BJ (cell line): ENCODE measurements at places on chromosomes 4 and X. TPM values are rescaled to one million over a fixed set of nuclear protein-coding genes. Genes with fewer than 3 reads are reported as not detected.

DNA sequence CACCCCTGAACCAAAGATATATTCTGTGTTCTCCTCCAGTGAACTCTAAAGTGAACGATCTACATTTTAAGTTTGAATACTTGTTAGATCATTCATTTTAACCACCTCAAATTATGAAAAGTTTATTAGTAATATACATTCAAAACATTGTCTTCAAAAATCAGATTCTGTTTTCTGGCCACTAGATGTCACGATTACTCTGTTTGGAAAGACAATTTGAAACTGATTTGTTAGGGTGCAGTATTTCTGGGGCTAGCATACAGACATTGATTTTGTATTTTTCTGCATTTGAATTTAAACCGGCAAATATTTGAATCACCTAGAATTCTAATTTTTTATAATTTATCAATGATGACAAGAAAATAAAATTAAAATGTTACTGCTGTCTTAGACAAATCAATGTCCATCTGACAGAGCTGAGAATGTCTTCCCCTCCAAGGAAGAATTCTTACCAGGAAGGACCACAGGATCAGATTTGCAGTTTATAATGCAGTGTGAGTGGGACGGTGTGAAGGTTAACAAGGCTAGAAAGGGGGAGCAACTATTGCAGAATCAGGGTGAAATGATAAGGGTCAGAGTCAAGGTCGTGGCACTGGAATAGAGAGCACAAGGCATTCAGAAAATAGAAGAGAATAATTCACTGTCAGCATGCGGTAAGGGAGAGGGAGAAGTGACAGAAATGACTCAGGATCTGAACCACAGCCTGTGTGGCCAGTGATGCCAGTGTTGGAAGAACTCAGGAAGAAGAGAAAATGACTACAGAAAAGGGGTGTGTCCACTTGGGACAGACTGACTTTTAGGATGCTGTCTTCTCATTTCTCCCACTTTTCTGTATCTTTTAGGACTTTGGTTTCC is 91.6 kb downstream of the ANXA10 start:
- DNase-seq, result no peak

MAGEA11 gene
- not detected in 2 replicates for polyA plus RNA-seq

FAM9B gene
- not detected in 2 replicates for polyA plus RNA-seq

DNA sequence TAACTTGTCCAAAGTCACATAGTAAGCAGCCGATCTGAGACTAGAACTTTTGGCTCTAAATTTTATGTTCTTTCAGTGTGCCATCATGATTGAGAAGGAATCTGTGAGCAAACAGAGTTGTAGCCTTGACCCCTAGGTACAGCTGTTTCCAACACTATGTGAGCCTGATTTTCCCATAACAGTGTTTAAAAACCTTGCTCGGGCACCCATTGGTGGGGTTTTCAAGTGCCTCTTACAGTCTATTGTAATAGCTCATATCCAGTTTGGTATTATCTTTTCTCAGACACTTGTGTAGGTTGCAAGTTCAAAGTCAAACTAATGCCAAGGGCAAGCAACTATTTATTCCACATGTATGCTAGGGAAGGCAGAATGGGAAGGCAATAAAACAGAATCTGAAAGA is 467.9 kb downstream of the INPP4B start:
- no peak for DNase-seq

HTN1 gene
- not detected in 2 replicates for polyA plus RNA-seq

DNA sequence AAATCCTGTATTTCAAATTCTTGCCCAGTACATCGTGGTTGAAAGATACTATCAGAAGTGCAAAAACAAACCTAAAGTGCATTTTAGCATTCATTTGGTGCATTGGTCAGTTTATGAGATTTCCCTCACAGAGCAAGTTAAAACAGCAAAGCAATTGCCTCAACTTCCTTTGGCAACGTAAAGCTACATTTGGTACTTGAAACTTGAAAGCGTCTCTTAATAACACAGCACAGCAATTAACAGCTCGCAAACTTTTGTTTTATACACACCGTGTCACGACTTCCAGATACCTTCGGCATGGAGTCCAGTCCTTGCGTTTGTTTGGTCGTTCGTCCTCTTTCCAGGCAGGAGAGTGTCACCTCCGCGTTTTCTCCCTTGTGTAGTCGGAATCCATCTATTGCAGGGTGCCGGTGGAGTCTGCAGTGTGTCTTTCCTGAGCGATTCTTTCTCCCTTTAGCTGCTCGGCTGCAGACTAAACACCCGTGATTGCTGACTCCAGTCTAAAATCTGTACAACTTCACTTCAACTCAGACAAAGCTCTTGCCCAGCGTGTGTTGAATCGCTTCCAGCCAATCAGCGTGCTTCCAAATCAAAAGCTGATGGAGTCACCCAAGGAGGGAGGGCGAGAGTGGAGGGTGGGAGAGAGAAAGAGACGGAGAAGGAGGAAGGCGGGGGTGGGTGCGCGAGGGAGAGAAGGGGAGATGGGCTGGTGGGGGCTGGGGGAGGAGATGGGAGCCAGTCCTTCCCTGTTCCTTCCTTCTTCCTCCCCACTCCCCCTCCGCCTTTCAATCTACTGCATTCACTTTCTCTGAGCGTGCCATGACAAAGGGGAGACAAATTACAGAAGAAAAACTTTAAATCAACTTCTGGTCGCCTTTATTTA is at the start of gene PCDH18:
Gene PCDH18 (minus strand): TSS at position 509 of the 883 bp plus-strand sequence. CDS start 406 bp downstream, at position 103.
- peak; percentile 87 for DNase-seq

EDA gene
- polyA plus RNA-seq, result 0.06 and 0.09 TPM in 2 replicates

- DNase-seq, result no peak
These were observed 104.6 kb downstream of the DTHD1 start for GRCh38 chr4:36385951-36386571.

DNA sequence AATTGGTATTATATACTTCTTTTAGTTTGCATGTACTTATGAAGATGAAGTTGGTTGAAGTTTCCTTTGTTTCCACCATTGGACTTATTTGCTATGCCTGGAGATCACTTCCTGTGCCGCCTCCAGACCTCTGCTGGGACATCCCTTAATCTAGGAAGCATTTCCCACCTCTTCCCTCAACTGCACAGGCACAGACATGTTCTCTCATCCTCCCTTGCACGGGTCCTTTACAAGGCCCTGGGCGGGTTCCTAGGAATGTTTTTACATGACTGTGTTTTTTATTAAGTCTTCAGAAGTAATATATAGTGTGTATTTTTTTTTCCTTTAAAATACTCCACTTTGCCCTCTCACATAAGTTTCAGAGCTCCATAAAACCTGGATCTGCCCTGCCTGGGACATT is 51.0 kb downstream of the TMEM131L start:
- DNase-seq, result no peak

DNA sequence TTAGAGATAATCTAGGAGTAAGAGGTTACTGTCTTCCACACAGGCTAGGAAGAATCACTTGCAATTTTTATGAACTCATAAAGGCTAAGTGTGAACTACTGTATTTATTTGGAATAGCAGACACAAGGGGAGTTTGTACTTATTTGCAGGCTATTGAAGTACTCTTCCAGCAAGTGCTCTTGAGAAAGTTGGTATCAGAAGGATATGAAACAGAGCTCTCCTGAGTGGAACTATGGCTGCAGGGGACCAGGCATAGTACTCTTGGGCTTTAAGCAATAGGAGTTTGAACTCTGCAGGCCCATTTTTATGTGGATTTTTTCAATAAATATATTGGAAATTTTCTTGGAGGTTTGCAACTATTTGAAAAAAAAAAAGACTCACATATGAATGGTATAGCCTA is 756.3 kb upstream of the ATOH1 start:
- DNase-seq, result no peak

CSN2 gene
- polyA plus RNA-seq, result not detected in 2 replicates

GYG2 gene
- polyA plus RNA-seq, result 6.5 and 9.3 TPM in 2 replicates

IL1RAPL1 gene
- polyA plus RNA-seq, result 0.02 and 0.10 TPM in 2 replicates

- no peak for DNase-seq
These were observed 17.9 kb upstream of the HPGD start for GRCh38 chr4:174540175-174540574.

GRCh38 chr4:180710628-180711337 is 1532.4 kb upstream of the TENM3 start:
- no peak for DNase-seq

- peak; percentile 23 for DNase-seq
These were observed 24.7 kb upstream of the EPGN start for GRCh38 chr4:74283614-74284013.

- DNase-seq, result no peak
These were observed 2.9 kb upstream of the KLHL2 start for GRCh38 chr4:165204462-165204830.

GRCh38 chr4:164572877-164573279 is 181.1 kb upstream of the SMIM31 start:
- DNase-seq, result no peak

CD99 gene
- 434 and 479 TPM in 2 replicates for polyA plus RNA-seq

SOD3 gene
- polyA plus RNA-seq, result 14.9 and 25.7 TPM in 2 replicates

AMOT gene
- polyA plus RNA-seq, result 1.0 and 1.7 TPM in 2 replicates

- no peak for DNase-seq
These were observed 324.3 kb downstream of the GPAT3 start for GRCh38 chr4:83860200-83860599.

GRCh38 chr4:163755013-163755412 is 260.5 kb downstream of the TMA16 start:
- DNase-seq, result no peak

DNA sequence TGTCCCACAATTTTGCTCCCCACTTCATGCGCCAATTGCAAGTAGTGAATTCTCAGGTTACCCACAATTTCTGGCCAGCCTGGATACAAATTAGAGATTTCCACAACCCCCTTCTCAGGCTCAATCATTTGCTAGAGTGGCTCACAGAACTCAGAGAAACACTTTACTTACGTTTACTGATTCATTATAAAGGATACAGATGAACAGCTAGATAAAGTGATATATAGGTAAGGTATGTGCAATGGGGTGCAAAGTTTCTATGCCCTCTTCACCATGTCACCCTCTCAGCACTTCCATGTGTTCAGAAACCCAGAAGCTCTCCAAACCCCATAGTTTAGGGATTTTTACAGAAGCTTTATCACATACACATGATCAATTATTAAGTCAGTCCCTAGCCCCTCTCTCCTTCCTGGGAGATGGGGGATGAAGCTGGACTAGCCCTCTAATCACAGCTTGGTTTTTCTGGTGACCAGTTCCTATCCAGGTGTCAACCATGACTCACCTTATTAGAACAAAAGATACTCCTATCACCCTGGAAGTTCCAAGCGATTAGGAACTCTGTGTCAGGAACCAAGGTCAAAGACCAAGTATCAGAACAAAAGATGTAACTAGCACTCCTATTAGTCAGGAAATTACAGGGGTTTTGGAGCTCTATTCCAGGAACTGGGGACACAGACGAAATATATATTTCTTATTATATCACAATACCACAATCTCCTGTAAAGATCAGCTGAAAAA is 33.5 kb upstream of the PRRG1 start:
- no peak for DNase-seq

- no peak for DNase-seq
These were observed 170.3 kb downstream of the DCTD start for GRCh38 chr4:182746876-182747275.

- no peak for DNase-seq
These were observed 28.1 kb upstream of the MAMLD1 start for GRCh38 chrX:150334981-150335380.

RS1 gene
- polyA plus RNA-seq, result not detected in 2 replicates

FHIP1A gene
- polyA plus RNA-seq, result 0.28 and 0.49 TPM in 2 replicates

DNA sequence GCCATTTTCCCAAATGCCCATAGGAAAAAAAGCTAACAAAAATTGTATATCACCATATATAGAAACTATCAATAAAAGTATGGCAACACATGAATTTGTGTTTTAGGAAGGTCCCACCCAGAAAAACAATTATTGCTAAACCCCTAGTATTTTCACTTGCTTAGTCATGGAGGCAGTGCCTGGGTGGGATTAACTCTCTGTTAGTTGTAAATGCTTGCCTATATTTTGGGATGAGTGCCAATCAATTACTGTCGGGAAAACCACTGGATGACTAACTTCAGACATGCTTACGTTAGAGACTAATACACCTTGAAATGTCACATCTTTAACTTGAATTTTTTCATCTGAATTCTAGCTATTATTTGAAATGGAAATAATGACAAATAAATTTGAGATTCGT is 33.9 kb downstream of the TMPRSS11A start:
- DNase-seq, result no peak

DNA sequence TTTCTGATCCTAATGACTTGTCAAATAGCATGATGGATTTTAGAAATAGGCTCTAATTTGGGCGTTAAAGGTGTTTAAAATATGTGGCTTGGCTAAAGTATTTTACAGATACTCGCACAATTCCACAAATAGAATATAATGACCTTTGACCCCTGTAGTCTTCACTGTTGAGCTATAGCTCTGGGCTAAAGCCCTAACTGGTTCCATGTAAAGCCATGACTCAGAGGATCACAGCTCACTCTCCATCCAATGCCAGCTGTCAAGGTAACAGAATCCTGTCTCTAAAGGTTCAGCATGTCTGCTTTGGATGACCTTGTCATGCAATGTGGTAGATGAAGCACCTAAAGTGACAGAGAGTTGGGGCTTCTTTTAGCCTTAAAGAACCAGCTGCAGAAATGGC is 42.5 kb downstream of the TLR10 start:
- DNase-seq, result no peak

TRAM1L1 gene
- 0.44 and 0.85 TPM in 2 replicates for polyA plus RNA-seq

DNA sequence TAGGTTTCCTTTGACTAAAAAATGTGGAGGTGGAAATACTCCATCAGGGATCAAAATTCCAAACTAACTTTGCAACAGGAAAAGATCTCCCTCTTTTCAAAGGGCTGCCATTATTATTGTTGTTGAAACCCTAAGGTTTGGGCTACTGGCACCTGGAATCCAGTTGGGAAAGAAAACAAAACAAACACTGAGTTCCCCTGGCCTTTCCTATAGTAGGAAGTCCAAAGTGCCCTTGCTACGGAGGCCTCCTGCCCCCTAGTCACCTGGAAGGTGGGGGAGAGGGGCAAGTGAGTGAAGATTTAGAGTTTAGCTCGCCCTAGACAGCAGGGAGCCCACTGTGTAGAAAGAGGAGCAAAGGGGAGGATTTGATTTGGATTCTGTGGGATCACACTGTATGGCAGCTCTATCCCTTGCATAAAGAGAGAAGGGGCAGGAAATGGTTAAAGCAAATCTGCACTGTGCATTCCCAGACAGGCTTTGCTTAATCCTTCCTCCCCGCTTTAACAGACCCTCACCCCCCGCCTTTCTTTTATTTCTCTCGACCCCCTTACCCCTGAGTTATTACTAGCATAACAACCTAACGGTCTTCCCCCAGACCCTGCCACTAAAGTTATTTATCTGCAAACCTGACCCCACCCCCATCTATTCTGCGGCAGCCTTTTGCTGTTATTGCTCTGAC is 627 bp upstream of the FAT4 start:
- DNase-seq, result no peak

DNA sequence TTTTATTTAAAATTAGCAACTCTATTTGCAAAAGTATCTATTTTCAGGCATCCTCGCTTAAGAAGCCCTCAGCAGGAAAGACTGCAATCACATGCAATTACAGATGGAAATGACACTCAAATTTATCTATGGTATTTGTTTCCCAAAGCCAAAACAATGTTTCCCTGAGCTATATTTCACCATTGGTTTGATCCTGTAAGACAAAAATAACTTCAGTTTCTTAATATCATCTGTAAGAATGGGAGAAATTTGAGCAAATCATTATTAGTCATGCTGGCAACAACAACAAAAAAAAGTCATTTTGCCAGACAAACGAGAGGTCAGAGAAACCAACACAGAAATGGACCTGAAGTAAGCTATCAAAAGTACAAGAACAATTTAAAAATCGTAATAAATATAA is 204.1 kb downstream of the NR3C2 start:
- no peak for DNase-seq
